ENCODE measurements at places on chromosomes 3 and 15.

DNA sequence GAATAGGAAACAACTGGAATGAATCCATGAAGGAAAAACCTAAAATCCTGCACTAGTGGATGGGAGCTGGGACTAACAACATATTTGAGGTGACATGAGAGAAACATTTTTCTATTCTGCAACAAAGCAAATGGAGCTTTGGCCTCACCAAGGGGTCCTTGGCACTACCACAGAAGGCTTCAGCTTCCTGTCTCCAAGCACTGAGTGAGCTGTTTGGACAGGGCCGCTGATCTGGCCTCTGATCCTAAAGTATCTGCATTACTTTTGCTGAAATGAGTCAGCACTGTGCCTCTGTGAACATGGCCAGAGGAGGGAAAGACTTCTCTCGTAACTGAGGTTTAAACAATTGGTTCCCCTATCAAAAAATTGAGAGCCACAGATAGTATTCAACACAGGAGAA lies 9.0 kb downstream of the ARPP21 start:
- no peak for DNase-seq

GRCh38 chr3:32238453-32239306 lies at the start of gene CMTM8:
TSS of gene CMTM8 (plus strand) at chr3:32238680. CDS start at chr3:32238973, 293 bp downstream.
- DNase-seq: peak; percentile 85

- DNase-seq: peak; percentile 30
Measured at GRCh38 chr3:61562721-61563312, 1.4 kb downstream of the PTPRG start.

DNA sequence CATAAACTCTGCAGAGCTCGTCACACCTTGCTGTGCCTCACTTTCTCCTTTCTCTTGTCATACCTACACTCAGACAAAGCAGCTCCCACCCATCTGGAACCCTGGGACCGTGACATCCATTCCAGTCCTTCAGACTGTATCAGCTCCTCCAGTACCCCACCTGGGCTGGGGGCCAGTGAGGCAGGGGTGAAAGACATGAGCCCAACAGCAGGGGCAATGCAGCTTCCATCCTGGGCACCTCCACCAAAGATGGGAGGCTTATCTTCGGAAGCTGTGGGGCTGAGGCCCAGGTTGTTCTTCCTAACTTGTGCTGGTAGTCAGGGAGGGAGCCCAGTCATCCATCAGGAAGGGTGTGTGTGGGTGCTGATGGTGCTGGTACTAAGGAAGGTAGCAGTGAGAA lies 109.2 kb downstream of the EEFSEC start:
- DNase-seq: no peak

- DNase-seq: peak; percentile 1
Measured at GRCh38 chr3:45986303-45986982, 9.2 kb downstream of the FYCO1 start.

- no peak for DNase-seq
Measured at GRCh38 chr15:36005542-36005941, 459.6 kb upstream of the DPH6 start.

- no peak for DNase-seq
Measured at GRCh38 chr3:53200501-53201498, 39.8 kb downstream of the PRKCD start.

GRCh38 chr3:97958796-97959195 lies 13.4 kb downstream of the RIOX2 start:
- DNase-seq: no peak

GRCh38 chr3:85864896-85865295 lies 906.1 kb downstream of the CADM2 start:
- DNase-seq: no peak

- peak; percentile 93 for DNase-seq
Measured at GRCh38 chr3:194135806-194136518, at the start of gene HES1. TSS of gene HES1 (plus strand) at chr3:194136148. CDS start at chr3:194136381, 233 bp downstream.

- DNase-seq: no peak
Measured at GRCh38 chr3:108183971-108184370, 38.3 kb downstream of the IFT57 start.

DNA sequence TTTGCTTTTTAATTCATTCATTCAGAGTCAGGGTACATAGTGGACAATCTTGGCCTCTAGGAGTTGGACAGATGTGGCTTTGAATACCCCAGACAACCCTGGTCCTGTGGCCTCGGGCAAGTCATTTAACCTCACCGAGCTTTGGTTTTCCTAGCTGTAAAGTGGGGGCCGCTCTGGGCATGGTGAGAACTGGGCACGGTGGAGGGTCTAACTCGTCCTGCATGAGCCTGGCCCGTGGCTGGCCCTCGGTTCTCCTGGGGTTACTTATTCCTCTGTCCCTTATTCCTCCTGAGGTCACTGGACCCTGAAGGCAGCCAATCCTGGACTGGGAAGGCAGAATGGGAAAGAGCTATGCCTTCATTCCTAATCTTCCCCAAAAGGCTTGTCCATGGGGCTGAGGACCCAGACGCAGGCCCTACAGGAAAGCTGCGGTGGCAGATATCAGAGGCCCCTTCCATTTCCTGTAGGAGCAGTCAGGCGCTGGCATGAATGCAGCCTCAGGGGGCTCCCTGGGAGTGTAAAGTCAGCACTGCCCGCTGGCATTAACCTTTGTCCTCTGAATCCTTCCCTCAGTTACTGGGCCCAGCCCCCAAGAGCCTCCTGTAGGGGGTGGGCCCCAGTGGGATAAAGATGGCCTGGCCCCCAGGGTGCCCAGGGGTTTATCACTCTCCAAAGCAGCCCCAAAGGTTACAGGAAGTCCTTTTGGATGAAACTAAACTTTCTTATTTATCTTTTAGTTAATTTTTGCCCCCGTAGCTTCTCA lies 17.9 kb upstream of the SEC13 start:
- DNase-seq: no peak

- no peak for DNase-seq
Measured at GRCh38 chr3:195253923-195254432, 17.0 kb downstream of the XXYLT1 start.

DNA sequence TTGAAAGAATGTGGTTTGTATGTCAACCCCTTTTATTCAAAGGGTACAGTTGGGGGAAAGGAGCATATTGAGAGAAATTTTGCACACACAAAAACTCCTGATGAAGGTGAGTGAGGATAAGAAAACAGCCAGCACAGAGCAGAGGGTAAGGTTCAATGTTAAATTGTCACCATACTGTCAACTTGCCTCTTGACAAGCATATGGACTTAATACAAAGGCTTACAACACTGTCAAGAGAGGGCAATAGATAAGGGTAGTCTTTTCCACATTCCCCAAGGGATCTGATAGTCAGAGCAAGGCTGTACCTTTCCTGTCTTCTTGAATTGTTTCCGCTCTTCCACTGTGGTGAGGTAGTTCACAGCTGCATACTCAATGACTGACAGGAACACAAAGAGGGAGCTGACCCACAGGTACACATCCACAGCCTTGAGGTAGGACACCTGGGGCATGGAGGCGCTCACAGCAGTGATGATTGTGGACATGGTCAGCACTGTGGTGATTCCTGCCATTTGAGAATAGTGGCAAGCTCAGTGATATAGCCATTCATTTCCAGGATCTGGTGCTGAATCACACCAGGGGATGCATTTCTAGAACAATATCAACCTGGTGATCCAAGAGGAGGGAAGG lies 20.4 kb upstream of the RIOX2 start:
- no peak for DNase-seq

DNA sequence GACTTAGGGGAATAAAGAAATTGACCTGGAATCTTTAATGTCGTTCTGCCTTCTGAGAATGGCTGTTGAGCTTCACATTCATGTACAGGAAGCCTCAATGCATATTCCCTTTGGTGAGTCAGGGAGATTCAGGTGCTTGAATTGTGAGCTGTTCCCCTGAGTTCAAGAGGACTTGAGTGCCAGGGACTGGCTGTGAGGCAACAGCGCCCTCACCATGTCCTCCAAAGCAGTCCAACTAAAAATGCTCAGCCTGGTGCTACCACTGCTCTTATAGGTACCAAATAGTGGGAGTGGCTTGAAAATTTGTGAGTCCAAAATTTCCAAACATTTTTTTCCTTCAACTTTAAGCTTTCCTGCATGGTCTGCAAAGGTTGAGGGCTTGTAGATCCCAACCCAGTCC lies 54.1 kb downstream of the LEO1 start:
- no peak for DNase-seq

- no peak for DNase-seq
Measured at GRCh38 chr3:126731044-126731443, 27.0 kb downstream of the CHCHD6 start.

GRCh38 chr3:138220242-138220641 lies 33.1 kb downstream of the ARMC8 start:
- no peak for DNase-seq

GRCh38 chr3:32708672-32709283 lies 23.8 kb downstream of the CNOT10 start:
- DNase-seq: no peak
